ENCODE measurements at places on chromosomes 2 and 18. TPM values are rescaled to one million over a fixed set of nuclear protein-coding genes. Genes with fewer than 3 reads are reported as not detected.

GRCh38 chr2:224302952-224303351, 99.0 kb downstream of the FAM124B start:
- DNase-seq, result no peak

DNA sequence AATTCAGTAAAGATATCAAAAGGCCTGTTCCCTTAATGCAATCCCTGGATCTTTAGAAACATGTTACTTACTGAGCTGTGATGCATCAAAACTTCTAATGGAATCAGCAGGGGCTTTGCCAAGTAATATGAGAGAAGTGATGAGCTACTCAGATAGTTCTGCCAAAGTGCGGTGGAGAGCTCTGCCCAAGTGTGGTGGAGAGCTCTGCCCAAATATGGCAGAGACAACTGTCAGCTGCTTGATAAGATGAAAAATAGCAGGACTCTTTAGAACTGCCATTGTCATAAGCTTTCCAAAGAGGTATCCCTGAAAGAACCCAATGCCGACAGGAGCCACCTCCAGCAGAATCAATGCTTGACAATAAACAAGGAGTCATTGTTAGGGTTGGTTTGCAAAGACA, 167.9 kb upstream of the SLC39A10 start:
- DNase-seq, result no peak

DNA sequence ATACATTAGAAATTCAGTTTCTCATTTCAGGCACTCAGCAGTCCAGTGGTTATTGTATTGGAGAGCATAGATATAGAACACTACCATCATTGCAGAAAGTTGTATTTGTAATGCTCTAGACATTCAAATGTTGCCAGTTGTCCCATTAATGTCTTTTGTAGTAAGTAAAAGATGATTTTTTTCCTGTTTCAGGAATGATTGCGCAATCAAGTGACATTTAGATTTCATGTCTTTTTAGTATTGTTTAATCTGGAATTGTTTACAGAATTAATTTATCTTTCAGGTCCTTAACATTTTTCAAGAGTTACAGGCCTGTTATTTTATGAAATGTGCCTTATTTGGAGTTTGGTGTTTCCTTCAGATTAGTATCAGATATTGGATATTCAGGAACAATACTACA, 134.7 kb downstream of the MSTN start:
- no peak for DNase-seq

- no peak for DNase-seq
These were observed 95.5 kb downstream of the PTGR3 start for GRCh38 chr18:75113455-75113854.

The SLC9A2 gene
- total RNA-seq, result not detected
